ENCODE measurements at places on chromosomes 2 and 18.

- DNase-seq: no peak
These were observed 21.1 kb upstream of the DYTN start for GRCh38 chr2:206739271-206739670.

DNA sequence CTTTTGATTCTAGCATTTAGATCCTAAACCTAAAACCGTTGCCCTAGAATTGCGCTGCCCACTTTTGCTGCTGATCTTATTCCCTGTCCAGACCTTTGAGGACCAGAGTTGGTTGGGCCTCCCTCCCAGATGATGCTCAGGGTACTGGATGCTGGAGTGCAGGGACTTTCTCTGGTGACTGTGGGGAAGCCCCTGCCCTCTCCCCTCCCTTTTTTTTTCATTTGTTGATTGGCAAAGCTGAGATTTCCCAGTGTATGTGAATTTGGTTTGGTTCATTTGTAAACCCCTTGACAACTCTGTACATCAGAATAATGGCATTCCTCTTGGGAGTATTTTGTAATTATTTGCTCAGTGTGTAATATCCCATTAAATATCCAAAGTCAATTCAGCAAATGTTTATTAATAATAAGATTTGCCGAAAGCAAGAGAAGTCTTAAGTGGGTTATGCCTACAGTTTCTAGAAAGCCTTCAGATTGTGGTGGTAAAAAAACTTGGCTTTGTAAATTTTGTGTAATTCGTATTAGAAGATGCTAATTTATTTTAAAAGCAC is 28.3 kb downstream of the RAB31 start:
- no peak for DNase-seq

DNA sequence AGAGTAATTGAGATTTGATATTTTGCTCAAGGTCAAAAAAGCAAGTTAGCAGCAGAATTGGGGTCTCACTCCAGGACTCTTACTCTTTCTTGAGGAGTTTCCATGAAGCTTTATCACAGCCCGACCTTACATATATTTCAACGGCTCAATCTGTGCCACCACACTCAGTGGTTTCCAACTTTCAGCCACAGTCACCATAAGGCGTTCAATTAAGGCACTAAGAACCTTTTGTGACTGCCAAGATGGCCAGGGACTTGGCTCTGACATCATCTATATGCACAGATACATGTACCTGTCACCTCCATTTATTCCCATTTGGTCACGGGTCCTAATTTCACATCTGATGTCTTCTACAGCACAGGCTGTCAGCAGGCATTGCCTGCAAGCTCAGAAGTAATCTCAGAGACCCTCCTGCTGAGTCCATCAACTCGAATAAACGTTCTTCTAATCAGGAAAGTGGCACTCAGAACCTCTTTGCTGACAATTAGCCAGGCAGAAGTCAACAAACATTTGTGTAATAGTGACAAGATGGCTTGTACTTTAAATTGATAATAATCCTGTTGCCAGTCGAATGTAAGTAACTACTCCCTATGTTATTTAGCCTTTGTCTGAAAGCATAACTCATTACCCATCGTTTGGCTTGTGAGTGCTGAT is 16.1 kb downstream of the DYTN start:
- no peak for DNase-seq

DNA sequence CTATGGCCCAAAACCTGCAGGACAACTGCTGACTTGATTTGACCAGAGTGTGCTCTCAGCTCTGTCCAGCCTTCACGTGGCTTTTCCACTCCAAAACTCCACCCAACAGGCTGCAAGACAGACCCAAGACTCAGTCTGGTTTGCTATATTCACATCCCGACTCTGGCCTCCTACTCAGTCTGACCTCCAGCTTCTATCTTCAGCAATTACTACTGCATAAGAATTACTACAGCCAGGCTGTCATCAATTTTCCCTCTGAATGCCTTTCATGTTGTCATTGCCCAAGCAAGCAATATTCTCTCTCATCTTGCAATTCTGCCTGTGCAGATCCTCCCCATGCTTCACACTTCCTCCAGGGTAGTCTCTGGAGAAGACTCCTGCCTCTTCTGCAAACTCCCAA is 53.6 kb upstream of the GYPC start:
- no peak for DNase-seq

DNA sequence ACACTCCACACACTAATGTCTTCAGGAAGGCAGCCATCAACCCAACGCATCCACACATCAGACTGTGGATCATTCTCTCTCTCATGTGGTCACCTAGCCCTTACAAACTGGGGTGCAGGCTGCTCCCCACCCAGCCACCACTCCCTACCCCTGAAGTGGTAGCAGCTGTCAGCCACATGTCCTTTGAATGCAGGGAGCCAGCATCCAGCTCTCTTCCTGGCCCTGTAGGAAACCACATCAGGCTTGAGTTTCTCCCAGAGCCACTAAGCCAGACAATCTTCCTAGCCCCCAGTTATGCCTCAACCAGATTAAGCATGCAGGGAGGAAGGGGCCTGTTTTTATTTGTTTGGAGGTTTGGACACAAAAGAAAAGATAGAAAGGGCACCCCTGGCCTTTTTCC is 52.8 kb upstream of the SPP2 start:
- DNase-seq: peak; percentile 20

- no peak for DNase-seq
These were observed 142.1 kb downstream of the USP34 start for GRCh38 chr2:61328707-61329251.
